ENCODE measurements at places on chromosomes 7 and 10.

GRCh38 chr10:72218325-72218724 lies 2.2 kb upstream of the ASCC1 start:
- no peak for DNase-seq

GRCh38 chr7:132255898-132256297 lies 320.4 kb downstream of the PLXNA4 start:
- DNase-seq: no peak

GRCh38 chr10:103458720-103459119 lies at the start of gene CALHM1:
CALHM1 (minus strand) TSS chr10:103458900; CDS start chr10:103458751, 149 bp downstream.
- no peak for DNase-seq

GRCh38 chr10:103102195-103102594 lies 90.9 kb downstream of the NT5C2 start:
- DNase-seq: no peak

DNA sequence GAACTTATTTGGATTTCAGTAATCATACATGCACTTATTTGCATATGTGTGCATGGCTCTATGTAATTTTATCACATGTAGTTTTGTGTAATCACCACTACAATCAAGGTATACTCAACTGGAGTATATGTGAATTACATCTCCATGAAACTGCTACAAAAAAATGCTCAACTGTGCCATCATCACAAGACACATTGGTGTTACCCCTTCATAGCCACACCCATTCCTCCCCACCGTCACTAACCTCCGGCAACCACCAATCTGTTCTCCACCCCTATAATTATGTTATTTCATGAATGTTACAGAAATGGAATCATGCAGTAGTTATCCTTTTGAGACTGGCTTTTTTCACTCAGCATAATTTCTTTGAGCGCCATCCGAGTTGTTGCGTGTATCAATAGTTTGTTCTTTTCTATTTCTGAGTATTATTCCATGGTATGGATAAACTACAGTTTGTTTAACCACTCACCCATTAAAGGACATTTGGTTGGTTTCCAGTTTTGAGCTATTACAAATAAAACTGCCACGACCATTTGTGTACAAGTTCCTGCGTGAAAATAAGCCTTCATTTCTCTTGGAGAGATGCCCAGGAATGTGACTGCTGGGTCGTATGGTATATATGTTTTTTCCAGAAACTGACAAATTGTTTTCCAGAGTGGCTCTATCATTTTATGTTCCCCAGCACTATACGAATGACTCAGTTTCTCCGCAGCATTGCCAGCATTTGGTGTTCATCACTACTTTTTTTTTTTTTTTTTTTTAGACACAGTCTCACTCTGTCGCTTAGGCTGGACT lies 11.3 kb upstream of the SMO start:
- no peak for DNase-seq

- no peak for DNase-seq
Measured at GRCh38 chr7:130486954-130487436, 4.9 kb upstream of the MEST start.

- no peak for DNase-seq
Measured at GRCh38 chr10:53239873-53240272, 467.3 kb upstream of the MBL2 start.

- DNase-seq: no peak
Measured at GRCh38 chr7:52940481-52940880, 95.0 kb upstream of the POM121L12 start.

DNA sequence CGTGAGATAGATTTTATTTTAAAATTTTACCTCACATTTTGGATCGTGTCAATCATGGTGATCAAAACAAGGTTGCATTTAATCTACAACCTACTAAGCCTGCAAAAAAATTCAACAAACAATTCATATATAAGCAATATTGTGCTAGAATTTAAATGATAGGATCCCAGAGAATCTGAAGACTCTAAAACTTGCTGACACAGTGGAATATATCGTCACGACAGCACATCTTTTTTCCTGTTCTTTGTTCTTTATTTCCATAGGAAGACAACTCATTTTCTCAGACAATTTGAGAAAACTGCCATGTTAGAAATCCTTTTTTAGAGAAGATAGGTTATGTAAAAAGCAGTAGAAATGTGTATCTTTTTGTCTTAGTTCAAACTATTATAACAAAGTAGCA lies 820.2 kb upstream of the CELF2 start:
- no peak for DNase-seq

DNA sequence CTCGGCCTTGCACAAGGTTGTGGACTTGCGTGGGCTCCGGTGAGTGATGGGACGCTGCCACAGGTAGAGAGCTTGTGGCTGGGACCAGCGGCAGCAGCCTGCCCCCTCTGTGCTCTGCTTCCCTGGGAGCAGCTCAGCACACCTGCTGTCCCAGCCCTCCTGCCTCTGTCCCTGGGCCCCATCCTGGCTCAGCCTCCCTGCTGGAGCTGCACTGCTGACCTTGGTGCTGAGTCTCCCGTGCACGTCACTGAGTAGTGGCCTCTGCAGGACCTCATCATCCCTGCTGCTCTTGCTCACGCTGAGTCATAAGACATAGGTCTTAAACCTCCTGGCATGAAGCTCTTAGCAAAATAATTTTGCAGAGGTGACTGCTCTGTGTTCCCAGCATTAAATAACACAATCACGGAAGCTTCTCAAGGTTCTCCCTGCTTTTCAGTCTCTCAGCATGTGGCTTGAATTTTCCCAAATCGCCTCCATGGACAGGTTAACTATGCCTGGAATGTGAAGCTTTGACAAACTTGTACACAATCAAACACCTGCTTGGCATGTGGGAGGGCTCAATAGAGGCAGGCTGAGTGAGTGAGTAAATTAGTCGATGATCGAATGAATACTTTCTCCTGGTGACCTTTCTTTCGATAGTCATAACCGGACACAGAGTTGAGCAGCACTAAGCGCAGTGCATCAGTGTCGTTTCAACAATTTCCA lies 63.8 kb upstream of the NPS start:
- DNase-seq: no peak

- no peak for DNase-seq
Measured at GRCh38 chr10:70760271-70760787, 24.8 kb downstream of the TBATA start.

GRCh38 chr10:132617737-132618052 lies 80.1 kb downstream of the INPP5A start:
- no peak for DNase-seq

DNA sequence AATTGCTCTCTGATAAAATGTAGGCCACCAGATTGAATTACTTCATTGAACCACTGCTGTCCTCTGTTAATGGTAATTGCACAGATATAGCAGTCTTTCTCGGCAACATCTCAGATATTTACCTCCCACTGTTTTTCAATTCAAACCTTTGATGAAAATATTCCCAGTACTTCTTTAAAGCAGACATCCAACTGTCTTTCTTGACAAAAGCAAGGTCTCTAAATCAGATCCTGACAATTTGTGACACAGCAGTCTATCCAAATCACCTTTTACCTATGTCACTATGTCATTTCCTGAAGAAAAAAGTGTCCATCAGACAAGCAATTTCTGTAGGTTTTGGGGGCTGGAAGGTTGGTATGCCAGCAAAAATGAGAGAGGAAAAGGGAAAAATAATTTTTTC lies 555.7 kb downstream of the AUTS2 start:
- DNase-seq: no peak

GRCh38 chr7:80039251-80039884 lies 95.3 kb upstream of the GNAI1 start:
- DNase-seq: no peak

DNA sequence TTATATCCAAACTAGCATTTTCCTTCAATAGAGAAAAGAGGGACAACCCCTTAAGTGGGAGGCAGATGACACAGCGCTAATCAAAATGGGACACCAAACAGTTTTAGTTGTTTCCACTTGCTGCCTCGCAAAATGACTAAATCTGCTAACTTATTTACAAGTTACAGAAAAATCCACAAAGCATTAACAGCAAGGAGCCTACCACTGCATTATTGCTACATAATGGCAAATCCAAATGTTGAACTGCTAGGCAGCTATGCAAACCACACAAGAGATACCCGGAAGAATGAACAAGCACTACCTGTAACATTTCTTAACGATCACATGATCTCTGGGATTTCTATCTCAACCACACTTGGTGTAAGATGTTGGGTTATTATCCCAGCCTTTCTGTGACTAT lies 96.7 kb downstream of the SFMBT2 start:
- no peak for DNase-seq

GRCh38 chr7:141076377-141076776 lies 2.5 kb downstream of the TMEM178B start:
- DNase-seq: no peak

- DNase-seq: no peak
Measured at GRCh38 chr7:110421490-110422241, 669.3 kb upstream of the LRRN3 start.

DNA sequence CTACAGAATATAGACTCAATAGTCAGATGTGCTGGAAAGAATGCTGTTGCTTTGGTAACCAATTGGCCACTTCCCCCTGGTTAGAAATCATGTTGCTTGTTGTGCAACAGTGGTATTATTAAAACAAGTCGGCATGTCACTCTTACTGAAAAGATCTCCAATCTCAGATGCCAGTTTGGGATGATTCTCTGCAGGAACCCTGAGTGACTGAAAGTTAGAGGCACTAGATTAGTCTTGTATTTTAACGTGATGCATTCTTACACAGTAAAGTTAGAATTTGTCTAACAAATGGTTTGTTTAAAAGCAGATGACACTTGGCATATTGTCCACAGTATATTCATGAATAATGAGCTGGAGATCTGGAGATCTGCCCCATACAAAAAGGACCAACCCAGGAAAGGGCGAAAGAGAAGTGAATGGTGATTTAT lies 287.6 kb downstream of the TWIST1 start:
- DNase-seq: no peak

- DNase-seq: no peak
Measured at GRCh38 chr7:137790828-137791227, 55.9 kb downstream of the DGKI start.

- DNase-seq: no peak
Measured at GRCh38 chr10:47339759-47340607, 8.2 kb upstream of the RBP3 start.

DNA sequence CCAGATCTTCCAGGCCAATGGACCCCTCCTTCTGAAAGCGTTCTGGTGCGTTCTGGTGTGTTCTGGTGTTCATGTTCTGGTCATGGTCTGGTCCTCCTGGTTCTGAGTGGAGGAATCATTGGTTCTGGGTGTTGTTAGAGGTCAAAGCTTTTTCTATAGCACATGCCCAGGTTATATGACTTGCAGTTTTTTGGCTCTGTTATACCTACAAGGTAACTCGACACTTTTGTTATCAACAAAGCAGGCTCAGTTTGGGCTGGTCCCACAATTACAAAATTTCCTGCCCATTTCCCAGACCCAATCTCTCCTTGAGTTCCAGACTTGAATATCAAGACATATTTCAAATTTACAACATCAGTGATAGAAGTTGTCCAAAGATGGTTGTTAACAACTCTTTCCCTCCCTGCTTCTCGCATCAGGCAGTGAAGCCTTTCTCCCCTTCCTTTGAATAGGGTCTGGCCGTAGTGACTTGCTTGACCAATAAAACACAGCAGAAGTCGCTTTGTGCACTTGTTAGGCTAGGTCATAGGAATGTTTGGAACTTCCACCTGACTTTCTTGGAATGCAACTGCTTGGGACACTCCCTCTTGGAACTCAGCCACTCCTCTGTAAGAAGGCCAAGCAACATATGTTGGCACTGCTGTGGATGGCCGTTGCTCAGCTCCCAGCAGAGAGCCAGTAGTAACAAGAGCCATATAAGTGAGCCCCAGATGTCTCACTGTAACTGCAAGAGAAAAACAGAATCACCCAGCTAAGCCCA lies 83.1 kb upstream of the STEAP1B start:
- DNase-seq: no peak

GRCh38 chr10:32941357-32941756 lies 16.7 kb downstream of the ITGB1 start:
- DNase-seq: no peak

GRCh38 chr10:93806903-93807302 lies 49.2 kb downstream of the LGI1 start:
- no peak for DNase-seq

Data from stimulated activated CD4-positive, alpha-beta T cell treated with anti-CD3 and anti-CD28 coated beads, TNF-alpha, amount 100 ng/mL, for 48 hours (primary cell).